ENCODE measurements at places on chromosomes 11 and 22.

DNA sequence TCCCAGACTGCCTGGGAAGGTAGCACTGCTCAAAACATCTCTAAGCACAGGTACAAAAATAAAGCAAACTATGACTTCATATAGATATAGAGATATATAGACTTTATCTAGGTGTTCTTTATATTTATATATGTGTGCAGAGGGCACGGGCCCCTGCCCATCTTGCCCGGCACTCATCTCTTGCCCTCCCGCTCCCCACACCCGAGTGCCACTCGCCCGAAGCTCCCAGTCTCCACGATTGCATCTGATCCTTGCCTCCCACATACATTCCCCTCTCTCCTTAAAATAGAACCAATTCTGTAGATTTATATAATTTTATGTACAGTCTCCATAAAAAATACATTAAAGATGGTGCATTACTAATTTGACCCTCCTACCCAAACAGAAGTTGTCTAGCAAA, 55.5 kb downstream of the IGSF9B start:
- DNase-seq, result no peak

- no peak for DNase-seq
These were observed 278.4 kb upstream of the PDGFD start for GRCh38 chr11:104442321-104442720.

- DNase-seq, result no peak
These were observed 54.1 kb downstream of the CELSR1 start for GRCh38 chr22:46483353-46483752.

GRCh38 chr11:104531075-104531474, 367.1 kb upstream of the PDGFD start:
- DNase-seq, result peak; percentile 32

- DNase-seq, result peak; percentile 8
These were observed 5.7 kb upstream of the TMEM41B start for GRCh38 chr11:9320047-9320446.

DNA sequence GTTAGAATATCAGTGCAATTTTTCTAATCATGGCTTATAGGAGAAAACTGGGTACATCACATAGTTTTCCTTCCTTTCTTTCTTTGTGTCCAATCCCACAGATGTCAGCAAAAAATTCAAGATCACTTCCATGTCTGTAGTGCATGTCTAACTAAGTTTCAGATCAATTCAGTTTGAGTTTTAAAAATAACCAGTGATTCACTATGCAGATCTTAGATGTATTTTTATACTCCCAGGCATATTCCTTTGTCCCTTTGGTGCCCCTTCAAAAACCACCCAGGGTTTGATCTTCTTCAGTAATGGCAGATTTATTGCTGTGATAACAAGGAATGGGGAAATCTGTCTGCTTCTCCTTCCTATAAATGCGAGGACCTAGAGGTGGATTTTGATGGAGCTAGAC, 915.6 kb downstream of the METTL15 start:
- no peak for DNase-seq

- DNase-seq, result no peak
These were observed 96.3 kb downstream of the SWAP70 start for GRCh38 chr11:9760193-9760575.

- DNase-seq, result peak; percentile 26
These were observed 12.0 kb downstream of the STX3 start for GRCh38 chr11:59767225-59767611.

GRCh38 chr22:31503211-31503964, 7.1 kb downstream of the SFI1 start:
- no peak for DNase-seq

DNA sequence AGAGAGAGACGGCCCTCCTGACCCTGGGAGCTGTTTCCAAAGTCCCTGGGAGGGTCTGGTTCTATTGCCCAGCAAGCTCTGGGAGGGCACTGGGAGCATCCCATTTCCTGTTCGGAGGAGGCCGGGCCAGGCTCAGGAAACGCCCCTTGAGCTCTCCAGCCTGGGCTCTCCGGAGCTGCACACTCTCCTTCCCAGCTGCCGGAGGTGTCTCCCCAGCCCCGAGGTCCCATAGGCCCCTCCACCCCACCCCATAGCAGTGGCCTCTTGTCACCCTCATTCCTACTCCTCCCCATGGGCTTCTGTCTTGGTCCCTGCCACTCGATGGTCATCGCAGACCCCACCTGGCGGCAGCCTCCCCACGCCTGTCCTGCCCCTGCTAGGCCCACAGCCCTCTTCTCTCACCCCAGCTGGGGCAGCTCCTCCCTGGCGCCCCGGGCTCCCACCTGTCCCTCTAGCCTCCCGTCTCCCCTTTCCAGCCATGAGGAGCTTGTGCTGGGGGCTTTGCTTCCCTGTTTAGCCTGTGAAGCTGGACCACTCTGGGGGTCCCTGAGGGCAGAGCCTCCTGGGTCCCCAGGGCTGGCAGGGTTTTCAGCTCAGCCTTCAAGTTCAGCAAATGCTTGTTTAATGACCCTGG, 2.8 kb downstream of the TSPAN32 start:
- no peak for DNase-seq

- DNase-seq, result no peak
These were observed 124.9 kb downstream of the C11orf58 start for GRCh38 chr11:16863389-16863788.

DNA sequence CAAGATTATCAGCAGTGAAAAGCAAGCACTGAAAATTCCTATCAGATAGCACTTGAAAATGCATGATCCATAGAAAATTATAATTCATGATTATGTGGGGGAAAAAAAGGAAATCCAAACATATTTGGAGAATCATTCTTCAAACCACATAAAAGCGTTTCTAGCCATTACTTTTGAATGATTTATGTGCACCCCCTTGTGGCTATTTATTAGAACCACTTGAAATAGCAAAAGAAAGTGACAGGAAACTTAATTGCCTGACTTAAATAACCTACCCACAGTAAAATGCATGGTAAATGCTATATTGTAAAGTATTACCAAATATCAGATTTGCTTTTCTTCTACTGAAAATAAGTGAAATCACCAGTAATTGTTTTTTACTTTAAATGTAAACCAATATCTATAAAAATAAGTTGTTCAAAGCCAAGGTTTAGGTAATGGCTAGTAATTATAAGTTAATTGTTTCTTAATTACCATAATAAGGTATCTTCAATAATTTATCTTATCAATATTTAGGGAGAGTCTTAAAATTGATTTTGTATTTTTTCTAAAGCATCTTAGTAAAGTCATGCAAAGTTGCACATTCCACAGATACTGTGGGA, 168.5 kb downstream of the ARHGAP42 start:
- no peak for DNase-seq

- DNase-seq, result no peak
These were observed 39.8 kb upstream of the TOP3B start for GRCh38 chr22:22022255-22022840.

DNA sequence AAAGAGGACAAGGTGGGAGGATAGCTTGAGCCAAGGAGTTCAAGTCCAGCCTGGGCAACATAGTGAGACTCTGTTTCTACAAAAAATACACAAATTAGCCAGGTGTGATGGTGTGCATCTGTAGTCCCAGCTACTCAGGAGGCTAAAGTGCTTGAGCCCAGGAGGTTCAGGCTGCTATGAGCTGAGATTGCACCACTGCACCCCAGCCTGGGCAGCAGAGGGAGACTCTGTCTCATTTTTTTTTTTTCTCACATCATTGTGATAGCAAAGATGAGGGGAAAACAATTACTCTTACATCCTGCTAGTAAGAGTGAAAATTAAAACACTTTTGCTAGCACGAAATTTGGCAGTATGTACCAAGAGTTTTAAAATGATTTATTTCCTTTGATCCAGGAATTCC, 463.7 kb downstream of the TMEM135 start:
- no peak for DNase-seq

DNA sequence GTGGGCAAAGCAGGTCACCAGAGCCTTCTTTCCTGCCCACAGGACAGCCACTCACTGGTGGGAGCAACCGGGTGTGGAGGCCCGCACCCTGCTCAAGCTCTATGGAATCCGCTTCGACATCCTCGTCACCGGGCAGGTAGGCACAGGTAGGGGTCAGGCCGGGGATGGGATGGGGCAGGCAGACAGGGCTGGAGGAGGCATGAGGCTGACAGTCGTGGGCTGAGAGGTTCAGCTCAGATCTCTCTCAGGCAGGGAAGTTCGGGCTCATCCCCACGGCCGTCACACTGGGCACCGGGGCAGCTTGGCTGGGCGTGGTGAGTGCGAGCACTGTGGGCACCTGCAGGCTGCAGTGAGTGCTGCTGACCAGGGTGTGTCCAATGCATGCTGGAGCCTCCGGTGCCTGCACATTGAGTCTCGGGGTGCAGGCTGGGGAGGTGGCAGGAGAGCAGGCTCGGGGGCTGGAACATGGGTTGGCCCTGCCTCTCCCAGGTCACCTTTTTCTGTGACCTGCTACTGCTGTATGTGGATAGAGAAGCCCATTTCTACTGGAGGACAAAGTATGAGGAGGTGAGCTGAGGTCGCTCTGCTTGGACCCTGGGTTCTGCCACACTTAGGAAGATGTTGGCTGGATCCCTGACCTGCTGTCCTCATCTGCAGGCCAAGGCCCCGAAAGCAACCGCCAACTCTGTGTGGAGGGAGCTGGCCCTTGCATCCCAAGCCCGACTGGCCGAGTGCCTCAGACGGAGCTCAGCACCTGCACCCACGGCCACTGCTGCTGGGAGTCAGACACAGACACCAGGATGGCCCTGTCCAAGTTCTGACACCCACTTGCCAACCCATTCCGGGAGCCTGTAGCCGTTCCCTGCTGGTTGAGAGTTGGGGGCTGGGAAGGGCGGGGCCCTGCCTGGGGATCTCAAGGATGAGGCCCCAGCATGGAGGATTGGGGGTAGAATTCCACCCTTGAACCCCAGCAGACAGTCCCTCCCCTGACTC, 6.3 kb downstream of the SLC7A4 start:
- DNase-seq, result no peak

GRCh38 chr11:766106-766935, 11.0 kb downstream of the GATD1 start:
- no peak for DNase-seq

DNA sequence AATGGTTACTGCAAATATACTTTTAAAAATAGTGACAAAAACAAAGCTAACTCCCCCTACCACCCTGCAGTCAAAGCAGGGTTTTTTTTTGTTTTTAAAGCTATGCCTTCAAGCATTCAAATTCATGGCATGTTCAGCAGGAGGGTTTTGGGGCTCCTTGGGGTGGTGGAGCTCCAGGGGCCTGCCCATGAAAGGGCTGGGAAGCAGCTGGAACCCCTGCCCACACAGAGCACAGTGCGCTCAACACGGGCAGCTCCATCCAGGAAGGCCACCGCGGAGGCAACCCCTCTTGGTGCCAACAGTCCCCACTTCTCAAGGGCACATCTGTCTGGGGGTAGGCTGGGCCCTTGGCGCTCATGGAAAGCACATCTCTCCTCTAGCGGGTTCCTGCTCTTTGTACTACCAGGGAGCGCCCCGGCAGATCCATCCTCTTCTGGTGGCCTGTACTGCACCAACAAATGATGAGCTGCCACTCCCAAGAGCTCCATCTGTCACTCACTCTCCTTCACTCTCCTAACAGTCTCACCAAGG, 16.6 kb upstream of the PHLDA2 start:
- DNase-seq, result no peak

GRCh38 chr22:29457730-29458129, 19.3 kb downstream of the RFPL1 start:
- peak; percentile 54 for DNase-seq

DNA sequence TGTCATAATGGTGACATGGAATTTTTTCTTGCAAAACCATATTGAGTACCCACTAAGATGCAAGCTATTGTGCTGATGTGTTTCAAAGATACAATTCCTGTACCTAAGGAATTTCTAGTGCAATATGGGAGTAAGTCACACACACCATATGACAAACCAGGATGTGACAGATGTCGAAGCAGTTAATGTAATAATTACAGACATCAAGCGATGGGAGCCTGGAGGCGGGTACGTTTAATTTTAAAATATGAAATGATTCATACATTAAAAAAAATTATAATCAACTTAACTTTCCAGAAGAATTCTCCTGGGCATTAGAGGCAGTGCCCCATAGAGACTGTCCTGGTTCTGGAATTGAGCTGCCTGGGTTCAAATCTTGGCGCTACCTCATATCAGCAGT, 6.0 kb downstream of the SYCE3 start:
- DNase-seq, result no peak

DNA sequence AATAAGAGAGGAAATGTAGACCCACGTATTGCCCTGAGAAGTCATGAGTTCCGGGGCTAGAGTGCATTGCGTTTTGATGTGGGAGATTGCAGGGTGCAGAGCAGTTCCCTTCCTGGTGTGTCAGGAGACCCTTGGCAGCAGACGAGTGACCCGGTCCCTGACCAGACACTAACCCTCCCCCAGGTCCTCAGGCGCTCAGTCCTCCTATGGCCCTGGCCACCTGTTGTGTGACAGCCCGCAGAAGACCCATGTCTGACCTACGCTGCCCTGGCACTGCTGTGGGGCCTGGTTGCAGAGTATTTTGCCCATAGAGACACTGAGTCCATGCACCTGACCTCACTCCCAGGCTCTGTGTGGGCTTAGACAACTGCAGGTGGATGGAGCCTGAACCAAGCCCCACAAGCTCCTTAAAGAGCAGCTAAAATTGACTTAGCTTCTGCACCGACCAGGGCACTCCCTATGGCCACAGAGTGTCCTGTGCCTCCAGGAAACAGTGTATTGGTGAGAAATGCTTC, 833.8 kb downstream of the TBC1D22A start:
- no peak for DNase-seq

GRCh38 chr11:109507836-109508561, 86.0 kb downstream of the C11orf87 start:
- no peak for DNase-seq

- DNase-seq, result no peak
These were observed 125.6 kb upstream of the CSNK2A3 start for GRCh38 chr11:11478687-11479086.

- DNase-seq, result no peak
These were observed 1.7 kb downstream of the E2F8 start for GRCh38 chr11:19239039-19239438.

GRCh38 chr11:4682623-4683419, 14.8 kb downstream of the OR51E2 start:
- DNase-seq, result no peak

DNA sequence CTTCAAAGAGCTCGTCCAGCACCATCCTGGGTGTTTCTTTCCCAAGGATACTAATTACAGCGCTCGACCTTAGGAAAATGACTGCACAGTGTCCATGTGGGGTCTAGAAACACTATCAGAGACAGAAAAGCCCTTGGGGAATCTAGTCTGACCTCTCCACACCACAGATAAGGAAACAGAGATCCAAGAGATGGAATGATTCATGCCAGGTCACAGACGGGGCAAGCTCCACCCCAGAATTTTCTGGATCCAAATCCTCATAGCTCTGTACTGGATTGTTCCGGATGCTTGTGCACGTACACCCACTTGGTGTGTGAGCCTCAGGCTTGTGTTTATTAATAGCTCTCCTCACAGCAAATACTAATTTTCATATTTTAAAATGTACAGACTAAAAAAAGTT, 11.3 kb downstream of the ABTB2 start:
- DNase-seq, result no peak

DNA sequence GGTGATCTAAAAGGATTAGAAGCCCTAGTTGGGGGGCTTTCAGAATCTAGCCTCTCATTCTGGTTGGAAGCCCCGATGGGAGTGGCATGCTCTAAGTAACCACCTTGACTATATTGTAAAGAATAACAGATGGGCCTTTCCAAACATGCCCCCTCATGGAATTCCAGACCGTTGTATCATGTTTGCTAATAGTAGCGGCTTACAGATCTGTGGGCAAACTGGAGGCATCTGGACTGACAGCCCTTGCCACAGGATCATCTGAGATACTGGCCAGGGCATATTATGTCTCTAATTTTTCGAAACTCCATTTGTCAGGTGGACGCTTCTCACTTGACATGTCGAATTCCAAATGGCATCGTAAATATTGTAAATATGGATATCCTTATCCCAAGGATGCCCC, 10.5 kb downstream of the APIP start:
- DNase-seq, result no peak
